ENCODE measurements at places on chromosomes 11 and 22. TPM values are rescaled to one million over a fixed set of nuclear protein-coding genes. Genes with fewer than 3 reads are reported as not detected.
A peak's percentile ranks its signal among the peaks of the same experiment; 100 is the strongest.

GRCh38 chr11:128517451-128518230 lies 69.7 kb downstream of the ETS1 start:
- DNase-seq, result no peak

TPCN2 gene
- 4.5 TPM for total RNA-seq

GRCh38 chr11:1402355-1403077 lies 12.8 kb downstream of the BRSK2 start:
- DNase-seq, result no peak

- DNase-seq, result peak; percentile 34
Observed at GRCh38 chr22:35212009-35212408, 45.3 kb upstream of the HMGXB4 start.

DNA sequence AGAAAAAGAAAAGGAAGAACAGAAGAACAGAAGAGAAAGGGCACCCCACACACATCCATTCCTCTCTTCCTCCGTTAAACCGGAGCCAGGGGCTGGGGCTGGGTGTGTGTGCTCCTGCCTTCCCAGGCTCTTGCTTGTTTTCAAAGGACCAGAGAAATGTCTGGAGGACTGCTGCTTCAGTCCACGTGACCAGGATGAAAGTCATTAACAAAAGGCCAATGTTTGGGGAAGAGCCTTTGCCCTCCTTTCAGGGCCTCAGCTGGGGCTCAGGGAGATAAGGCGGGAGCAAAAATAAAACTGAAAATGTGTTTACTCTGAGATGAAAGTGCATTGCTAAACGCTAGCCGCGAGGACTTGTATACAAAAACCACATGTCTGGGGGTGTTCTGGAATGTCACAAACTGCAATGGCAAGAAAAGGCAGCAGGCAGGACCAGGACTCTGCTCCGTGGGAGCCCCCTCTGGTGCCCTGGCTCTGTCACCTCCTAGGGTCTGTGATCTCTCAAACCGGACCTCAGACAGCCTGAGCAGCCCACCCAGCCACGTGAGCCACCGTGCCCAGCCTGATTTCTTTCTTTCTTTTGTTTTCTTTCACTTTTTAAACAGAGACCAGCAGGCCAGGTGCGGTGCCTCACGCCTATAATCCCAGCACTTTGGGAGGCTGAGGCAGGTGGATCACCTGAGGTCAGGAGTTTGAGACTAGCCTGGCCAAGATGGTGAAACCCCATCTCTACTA lies 31.6 kb upstream of the MYH9 start:
- no peak for DNase-seq

DNA sequence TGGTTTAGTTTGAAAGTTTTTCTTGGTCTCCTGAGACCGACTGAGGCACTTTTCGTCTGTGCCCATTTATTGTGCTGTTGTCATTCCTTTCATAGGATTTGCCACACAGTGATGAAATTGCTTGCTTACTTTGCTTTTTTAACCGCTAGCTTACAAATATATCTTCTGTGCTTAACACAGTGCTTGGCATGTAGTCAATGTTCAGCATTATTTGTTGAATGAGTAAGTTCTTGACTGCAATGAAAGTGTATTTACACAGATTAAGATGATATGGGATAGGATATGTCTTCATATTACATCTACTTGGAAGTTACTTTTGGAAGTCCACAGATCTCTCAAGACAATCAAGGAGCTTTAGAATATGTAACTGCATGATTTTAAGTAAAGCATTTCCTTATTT lies 91.2 kb downstream of the GRIA4 start:
- DNase-seq, result peak; percentile 26

DNA sequence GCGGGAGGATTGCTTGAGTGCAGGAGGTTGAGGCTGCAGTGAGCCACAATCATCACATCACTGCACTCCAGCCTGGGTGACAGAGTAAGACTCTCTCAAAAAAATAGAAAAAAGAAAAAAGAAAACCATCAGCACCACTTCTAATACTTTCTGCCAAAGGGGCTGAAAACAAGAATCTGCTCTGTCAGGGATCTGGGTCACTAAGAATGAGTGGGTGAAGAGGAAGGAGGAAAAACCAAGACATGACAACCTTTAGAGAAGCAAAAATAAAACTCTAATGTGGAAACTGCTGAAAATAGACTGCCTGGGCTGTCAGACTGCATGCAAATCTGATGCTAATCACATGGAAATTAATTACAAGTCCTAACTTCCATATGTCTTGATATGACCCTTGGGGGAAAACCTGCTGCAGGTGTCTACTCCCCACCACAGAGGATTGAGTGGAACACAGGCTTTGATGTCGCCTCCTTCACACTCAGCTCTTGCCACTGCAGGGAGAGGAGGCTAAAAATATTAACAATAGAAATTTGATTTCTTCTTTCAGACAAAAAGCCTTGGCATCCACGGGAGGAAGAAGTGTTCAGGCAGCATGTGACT lies 62.5 kb upstream of the CRTAM start:
- no peak for DNase-seq

DNA sequence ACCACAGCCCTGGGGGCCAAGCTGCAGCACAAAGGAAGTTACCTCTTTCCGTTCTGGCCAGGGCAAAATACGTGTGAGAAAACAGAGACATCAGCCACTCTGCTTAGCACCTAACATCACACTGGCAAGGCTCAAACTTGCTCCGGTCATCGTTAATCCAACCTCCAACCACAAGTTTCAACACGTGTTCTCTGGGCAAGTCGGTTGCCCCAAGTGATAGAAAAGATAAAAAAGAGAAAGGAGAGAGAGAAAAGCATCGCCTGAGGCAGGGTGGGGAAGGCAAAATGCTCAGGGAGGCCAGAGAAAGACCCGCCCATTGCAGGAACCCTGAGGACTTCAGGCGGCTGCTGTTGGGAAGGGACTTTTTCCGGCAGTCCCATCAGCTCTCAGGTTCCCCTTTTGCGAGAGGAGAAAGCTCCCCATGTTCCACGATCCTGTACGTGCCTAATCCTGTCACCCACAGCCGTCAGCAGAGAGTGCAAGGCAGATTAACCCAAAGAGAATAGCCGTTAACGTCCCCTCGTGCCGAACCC lies 18.5 kb upstream of the B4GALNT4 start:
- peak; percentile 79 for DNase-seq

PANX3 gene
- not detected for total RNA-seq
